ENCODE measurements at places on chromosomes 1 and 21.

GRCh38 chr1:32127409-32128198, 19.7 kb downstream of the KPNA6 start:
- DNase-seq, result no peak

DNA sequence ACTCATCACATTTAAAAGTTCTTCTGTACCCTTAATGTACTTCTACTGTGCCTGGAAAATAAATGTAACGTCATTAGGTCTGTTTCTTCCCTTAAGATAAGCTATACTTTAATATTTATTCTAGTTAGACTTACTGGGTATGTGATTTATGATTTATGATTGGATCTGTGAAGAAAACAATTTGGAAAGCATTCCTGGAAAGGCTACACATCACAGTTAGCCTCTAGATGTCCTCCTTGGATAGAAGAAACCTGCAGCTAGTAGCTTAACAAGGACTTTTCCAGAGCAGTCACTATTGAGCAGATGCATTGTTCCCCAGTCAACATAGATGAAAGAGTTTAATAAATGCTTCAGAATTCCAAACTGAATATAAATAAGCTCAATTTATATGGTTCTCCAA, 22.2 kb upstream of the ABL2 start:
- DNase-seq, result peak; percentile 28

- DNase-seq, result peak; percentile 0
Observed at GRCh38 chr1:34166625-34167361, 1.8 kb upstream of the CSMD2 start.

- no peak for DNase-seq
Observed at GRCh38 chr1:157968946-157969345, 24.5 kb upstream of the KIRREL1 start.

DNA sequence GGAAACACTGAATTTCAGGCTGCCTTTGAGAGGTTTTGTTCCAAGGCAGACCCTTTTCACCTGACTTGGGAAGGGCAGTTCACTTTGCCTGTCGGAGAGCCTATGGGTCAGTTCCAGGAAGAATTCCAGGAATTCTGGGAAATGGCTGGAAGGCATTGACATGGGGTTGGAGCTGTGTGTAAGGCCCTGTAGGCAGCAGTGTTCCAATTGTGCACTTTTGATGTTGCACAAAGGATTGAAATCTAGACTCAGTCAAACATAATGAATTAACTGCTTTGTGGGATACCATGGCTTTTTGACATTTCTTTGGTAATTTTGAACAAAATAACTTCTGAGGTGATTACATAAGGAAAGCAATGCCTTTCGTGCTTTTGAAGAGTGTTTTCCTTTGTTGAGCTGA, 184.6 kb downstream of the SDCCAG8 start:
- no peak for DNase-seq

DNA sequence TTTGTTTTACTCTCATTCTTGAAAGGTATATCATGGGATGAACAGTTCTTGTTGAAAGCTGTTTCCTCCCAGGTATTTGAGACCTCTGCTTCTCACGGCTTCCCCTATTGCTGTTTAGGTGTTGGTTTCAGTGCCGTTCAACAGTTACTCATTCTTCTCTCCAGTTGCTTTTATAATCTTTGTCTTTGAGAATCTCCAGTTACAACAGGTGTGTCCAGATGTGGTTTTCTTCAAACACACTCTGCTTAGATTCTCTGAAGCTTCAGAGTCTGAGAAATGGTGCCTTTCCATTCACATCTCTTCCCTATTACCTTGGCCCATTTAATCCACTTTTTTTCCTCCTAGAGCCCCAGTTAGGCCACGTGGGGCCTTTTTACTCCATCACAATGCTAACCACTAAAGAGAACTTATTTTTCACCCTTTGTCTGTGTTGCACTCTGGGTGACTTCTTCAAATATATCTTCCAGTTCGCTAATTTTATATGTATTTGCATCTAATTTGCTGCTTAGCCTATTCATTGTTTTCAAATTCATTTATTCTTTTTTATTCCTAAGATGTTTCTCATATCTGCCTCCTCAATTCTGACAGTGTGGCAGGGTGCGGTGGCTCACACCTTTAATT, 46.7 kb upstream of the SLC19A1 start:
- DNase-seq, result no peak

DNA sequence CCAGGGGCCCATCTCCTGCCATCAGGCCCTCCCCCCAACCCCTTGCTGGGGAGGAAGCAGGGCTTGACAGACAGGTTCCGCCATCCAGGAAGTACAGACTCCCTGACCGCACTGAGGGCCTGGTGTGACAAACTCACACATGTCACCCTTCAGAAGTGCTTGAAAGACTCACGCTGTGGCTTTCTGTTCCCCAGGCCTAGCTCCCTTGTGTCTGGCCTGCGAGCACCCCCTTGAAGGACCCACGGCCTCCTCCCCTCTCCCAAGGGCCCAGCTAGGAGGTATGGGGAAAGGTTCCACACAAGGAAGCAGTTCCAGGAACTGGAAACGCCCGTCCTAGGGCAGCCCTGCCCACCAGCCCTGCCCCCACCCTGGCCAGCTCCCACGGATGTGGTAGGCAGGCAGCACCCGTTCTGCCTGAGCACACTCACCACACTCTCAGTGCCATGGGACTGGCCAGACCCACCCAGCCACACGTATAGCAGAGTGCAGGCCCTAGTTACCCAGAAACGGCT, 26.7 kb downstream of the SLC2A1 start:
- peak; percentile 74 for DNase-seq

- DNase-seq, result no peak
Observed at GRCh38 chr1:57063406-57064125, 97.8 kb upstream of the C8B start.

DNA sequence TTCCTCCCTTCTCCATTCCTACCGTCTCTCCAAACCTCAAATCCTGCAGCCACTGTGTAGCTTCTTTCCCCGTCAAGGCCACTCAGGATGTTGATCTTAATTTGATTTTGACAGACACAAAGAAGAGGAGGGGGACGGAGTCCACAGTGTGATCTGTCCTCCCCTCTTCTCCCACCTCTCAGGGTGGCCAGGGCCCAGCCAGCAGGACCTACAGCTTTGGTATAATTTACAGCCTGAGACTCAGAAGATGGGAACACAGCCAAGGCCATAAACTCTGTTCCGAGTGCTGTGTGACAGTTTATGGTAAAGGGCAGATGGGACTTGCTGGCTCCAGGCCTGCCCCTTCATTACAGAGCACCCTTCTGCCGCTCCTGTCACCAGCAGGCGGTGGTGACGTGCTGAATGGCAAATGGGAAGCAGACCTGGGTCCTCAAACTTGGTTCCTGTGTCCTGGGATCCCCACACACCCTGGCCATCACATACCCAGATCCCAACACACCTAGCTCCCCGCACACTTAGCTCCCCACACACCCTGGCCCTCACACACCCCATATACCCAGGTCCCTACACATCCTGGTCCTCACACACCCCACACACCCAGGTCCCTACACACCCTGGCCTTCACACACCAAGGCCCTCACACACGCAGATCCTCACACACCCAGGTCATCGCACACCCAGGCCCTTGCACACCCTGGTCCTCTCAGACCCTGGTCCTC, 71.6 kb downstream of the CD2 start:
- DNase-seq, result no peak

DNA sequence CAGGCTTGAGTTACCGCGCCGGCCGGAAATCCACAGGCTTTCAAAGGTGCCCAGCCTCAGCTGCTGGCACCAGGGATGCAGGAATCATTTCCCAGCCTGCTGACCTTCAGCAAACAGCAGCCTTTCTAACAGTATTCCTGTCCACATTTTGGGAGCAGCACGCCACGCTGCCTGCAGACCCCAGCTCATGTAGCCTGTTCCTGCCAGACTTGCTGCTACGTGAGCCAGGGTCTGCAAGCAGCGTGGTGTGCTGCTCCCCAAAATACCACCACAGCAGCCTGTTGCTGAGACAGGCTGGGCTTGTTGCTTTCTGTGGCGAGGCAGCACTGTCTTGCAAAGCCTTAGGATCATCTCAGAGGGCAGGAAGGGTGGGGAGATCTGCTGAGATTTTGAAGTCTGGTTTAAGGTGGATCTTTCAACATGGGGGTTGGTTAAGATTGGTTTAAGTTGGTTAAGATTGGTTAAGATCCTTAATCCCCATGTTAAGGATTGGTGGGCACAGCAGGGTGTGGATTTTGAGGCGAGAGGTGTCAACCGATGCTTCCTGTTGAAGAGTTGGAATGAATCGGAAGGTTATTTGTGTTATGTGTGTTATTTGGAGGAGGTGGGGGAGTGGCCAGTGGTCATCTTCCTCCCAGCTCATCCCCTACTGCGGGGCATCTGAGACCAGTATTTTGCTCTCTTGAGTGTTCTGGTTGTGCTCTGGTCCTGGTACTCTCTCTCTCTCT, 12.9 kb downstream of the FAAH start:
- no peak for DNase-seq

DNA sequence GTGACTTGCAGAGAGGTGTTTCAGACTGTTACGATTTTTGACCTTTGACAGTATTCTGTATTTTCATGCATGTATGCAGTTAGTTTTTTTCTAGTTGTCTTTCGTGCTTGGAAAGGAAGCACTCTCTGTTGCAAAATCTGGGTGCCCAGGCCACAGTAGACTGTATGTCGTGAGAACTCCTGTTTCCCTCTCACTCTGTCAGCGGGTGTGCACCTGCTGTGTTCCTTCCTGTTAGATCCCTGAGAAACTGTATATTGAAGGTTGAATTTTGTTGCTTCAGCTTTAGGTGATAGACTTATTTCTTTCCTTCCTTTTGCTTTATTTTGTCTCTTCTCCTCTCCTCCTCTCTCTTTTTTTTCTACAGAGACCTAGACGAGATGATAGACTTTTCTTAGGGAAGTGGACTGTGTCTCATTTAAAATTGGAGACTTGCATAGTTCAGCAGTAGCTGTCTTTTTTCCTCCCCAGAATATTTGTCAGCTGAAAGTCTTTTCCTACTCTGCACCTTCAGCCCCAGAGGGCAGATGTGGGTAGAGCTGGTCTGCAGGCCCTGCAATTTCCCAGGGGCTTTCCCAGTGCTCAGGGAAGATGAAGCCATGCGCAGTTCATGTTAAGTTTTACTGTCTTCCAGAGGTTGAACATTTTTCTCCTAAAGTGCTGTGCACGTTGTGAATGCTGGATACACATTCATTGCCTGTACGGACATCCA, 1.4 kb downstream of the TRAPPC10 start:
- peak; percentile 77 for DNase-seq

DNA sequence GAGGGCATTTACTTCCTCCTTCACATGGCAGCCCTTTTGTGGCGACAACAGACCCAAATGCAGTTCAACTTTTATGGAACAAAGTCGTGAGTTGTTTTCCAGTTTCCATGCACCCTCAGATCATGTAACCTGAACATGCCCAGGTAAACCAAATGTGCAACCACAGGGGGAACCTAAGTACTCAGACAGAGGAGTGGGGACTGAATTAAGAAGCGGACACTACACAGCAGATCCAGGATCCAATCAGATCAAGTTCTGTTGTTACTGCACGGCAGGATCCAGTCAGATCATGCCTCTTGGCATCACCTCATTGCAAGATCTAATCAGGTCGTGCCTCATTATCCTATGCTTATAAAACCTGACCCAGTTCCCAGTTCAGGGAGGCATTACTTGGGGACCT, 115.7 kb downstream of the MATN1 start:
- no peak for DNase-seq

- no peak for DNase-seq
Observed at GRCh38 chr21:46471514-46471913, 12.8 kb downstream of the DIP2A start.

GRCh38 chr1:41317361-41317760, 43.9 kb upstream of the FOXO6 start:
- DNase-seq, result no peak

DNA sequence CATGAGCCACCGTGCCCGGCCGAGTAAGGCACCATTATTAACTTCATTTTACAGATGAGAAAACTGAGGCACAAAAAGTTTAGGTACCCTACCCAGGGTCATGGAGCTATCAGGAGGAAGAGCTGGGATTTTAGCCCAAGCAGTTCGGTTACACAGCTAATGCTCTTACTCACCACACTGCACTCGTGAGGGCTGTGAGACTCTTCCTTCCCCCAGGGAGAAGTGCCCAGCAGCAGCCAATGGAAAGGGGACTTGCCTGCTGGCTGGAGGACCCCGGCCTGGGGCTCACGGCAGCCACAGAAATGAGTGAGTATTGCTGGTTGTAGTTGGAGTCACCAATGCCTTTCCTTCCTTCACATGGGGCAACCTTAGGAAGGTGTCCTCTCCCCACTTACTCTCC, 5.2 kb upstream of the CSF1 start:
- DNase-seq, result peak; percentile 53

GRCh38 chr1:113616156-113616555, 143.1 kb downstream of the PHTF1 start:
- DNase-seq, result no peak

GRCh38 chr1:224735159-224735558, 119.0 kb downstream of the CNIH3 start:
- no peak for DNase-seq

GRCh38 chr21:44461005-44461404, 5.7 kb downstream of the LRRC3 start:
- DNase-seq, result no peak

- no peak for DNase-seq
Observed at GRCh38 chr1:167922611-167923074, 8.7 kb upstream of the ADCY10 start.

GRCh38 chr1:42962641-42963377, 4.1 kb upstream of the SLC2A1 start:
- DNase-seq, result no peak

DNA sequence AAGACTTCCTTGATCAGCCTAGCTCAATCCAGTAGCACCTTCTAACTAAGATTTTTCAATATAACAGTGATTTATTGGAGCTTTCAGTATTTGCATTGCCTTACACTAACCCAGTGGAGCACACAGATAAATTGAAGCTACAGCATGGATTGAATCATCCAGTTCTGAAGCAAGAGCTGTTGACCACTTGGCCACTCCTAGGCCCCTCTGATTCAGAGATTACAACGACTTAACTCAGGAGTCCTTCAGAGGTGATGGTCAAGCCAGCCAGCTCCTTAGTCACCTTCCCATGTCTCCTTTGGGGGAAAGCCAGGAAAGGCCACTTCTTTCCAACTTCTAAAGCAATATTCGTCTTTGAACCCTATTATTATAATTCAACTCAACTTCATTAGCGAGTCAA, 151.8 kb downstream of the TENT5C start:
- no peak for DNase-seq

DNA sequence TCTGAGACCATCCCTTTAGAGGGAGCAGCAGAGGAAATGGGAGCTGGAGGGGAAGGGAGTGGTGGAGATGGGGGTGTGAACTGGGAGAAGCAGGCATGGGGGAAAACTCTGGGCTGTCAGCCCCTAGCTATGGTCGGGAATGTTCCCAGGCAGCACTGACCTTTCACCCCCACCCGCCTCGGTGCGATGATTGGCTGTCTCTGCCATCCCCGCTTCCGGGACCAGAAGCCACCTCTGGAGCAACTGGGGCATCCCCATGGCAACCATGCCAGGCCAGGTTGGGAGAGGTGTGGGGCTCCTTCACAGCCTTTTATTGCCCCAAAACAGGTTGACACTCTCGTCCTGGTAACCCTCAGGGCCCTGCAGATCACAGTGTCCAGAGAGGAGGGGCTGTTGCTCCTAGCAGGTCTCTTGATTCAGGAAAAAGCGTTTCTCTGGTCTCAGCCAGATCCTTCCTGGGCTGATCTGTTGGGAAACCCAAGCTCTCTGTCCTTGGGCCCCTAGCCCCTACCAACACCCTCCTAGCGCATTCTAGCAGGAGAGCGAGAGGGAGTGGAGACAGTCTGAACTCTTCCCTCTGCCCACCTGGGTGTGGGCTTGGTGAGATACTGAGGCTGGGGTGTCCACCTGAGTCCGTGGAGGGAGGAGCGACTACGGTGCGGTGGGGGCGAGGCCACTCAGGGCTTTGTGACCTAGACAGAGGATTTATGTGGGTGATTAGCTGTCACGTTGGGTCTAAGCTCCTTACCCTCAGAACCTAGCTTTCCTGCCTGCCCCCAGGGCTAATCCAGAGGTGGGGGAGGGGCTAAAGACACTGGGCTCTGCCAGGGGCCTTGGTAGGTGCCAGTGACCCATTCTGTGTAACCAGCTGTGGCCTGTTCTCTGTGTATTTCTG, 12.2 kb upstream of the SLC6A9 start:
- no peak for DNase-seq
